Heart left ventricle (tissue), 16 donors: ENCODE measurements at places on chromosomes 11 and 22. TPM values are rescaled to one million over a fixed set of nuclear protein-coding genes. Genes with fewer than 3 reads are reported as not detected.
A peak's percentile ranks its signal among the peaks of the same experiment; 100 is the strongest.

DNA sequence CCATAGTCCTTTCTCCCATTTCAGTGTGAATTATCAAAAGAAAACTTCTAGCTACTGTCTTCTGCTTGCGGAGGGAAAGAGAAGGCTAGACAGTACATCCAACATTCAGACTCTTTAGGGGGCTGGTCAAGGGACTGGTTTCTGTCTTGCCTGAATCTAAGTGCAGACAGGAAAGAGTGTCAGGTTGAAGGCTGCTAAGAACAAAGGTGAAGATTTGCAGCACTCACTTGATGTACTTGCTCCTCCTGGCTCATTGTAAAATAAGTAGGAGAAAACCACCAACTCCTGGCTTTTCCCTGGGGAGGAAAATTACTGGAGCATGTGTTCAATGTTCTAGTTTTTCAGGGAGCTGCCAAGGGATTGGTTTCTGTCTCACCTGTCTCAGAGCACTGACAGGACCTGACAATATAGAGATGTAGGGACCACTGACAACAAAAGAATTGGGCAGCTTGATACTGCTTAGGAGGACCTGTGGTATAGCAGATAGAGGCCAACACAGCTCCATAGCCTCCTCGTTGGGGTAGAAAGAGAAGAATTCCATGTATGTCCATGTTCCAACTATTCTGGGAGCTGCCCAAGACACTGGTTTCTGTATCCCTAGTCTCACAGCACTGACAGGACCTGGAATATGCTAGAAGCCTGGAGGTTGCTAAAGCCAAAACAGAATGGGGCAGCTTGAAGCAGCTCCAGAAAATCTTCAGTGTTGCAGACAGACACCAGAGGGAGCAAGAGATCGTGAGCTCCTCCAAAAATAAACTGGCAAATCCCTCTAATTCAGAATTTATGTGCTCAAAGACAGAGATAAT is 39.7 kb upstream of the MMP12 start:
- no peaks in the 10 kb centered on the region for H3K4me1 ChIP-seq
- H3K36me3 ChIP-seq, result no peaks in the 10 kb centered on the region
- H3K27ac ChIP-seq, result no peak overlapping the region
- peaks cover 6% of the 10 kb centered on the region for H3K27me3 ChIP-seq
- H3K4me3 ChIP-seq, result no peak overlapping the region
- no peak for DNase-seq

GRCh38 chr11:66663741-66664296 is 13.9 kb downstream of the RBM4B start:
- no peak overlapping the region for H3K4me3 ChIP-seq
- H3K27me3 ChIP-seq, result no peaks in the 10 kb centered on the region
- no peaks in the 10 kb centered on the region for H3K4me1 ChIP-seq
- H3K36me3 ChIP-seq, result no peaks in the 10 kb centered on the region
- no peak overlapping the region for H3K27ac ChIP-seq

- no peaks in the 10 kb centered on the region for H3K4me1 ChIP-seq
- no peak for DNase-seq
- no peaks in the 10 kb centered on the region for H3K27me3 ChIP-seq
- H3K36me3 ChIP-seq, result no peaks in the 10 kb centered on the region
- no peak overlapping the region for H3K4me3 ChIP-seq
- no peak overlapping the region for H3K27ac ChIP-seq
Observed at GRCh38 chr11:134024420-134025081, 44.3 kb upstream of the JAM3 start.

GRCh38 chr11:78039919-78040671 is 17.0 kb upstream of the KCTD14 start:
- no peaks in the 10 kb centered on the region for H3K27me3 ChIP-seq
- H3K4me3 ChIP-seq, result peak overlapping the region; percentile 35
- peak; percentile 85 for DNase-seq
- peaks cover 12% of the 10 kb centered on the region for H3K4me1 ChIP-seq
- no peaks in the 10 kb centered on the region for H3K36me3 ChIP-seq

GRCh38 chr11:66015454-66015881 is 3.7 kb downstream of the CST6 start:
- H3K4me1 ChIP-seq, result peaks cover 15% of the 10 kb centered on the region
- no peaks in the 10 kb centered on the region for H3K36me3 ChIP-seq
- peak overlapping the region; percentile 64 for H3K27ac ChIP-seq
- H3K27me3 ChIP-seq, result peaks cover 18% of the 10 kb centered on the region

- no peaks in the 10 kb centered on the region for H3K4me1 ChIP-seq
- H3K27me3 ChIP-seq, result no peaks in the 10 kb centered on the region
- H3K27ac ChIP-seq, result no peak overlapping the region
- no peak overlapping the region for H3K4me3 ChIP-seq
- no peak for DNase-seq
Observed at GRCh38 chr22:47221840-47222615, 459.6 kb downstream of the TBC1D22A start.

DNA sequence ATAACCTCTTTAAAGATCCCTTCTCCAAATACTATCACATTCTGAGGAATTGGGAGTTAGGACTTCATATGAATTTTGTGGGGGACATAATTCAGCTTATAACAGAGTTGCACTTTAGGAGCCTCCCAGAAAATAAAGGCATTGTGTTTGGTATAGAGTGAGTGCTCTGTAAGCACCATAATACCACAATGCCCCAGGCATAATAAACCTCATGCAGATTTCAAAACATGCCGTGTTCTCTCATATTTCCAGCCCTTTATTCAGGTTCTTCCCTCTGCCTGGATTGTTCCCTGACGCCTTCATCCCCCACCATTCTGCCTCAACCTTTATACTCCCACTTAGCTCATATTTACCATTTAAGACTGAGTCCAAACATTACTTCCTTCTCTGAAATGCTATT is 398.8 kb upstream of the FAT3 start:
- H3K4me1 ChIP-seq, result no peaks in the 10 kb centered on the region
- H3K27ac ChIP-seq, result no peak overlapping the region
- no peak for DNase-seq

DNA sequence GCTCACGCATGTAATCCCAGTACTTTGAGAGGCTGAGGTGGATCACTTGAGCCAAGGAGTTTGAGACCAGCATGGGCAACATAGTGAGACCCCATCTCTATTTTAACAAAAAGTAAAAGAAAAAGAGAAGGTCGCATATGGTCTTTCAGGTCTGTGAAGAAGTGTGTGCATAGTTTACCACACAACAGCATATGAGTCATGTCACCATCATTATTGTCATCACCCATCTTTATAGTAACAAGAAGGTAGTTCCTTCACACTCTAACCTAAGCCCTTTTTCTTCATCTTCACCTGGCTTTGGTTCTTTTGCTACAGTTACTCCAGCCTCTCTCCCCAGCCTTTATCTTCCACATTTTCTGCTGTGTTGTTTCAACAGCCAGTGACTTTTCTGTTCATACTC is 39.2 kb downstream of the PACS1 start:
- no peak for DNase-seq
- peaks cover 29% of the 10 kb centered on the region for H3K4me1 ChIP-seq
- H3K27ac ChIP-seq, result no peak overlapping the region
- no peaks in the 10 kb centered on the region for H3K27me3 ChIP-seq

DNA sequence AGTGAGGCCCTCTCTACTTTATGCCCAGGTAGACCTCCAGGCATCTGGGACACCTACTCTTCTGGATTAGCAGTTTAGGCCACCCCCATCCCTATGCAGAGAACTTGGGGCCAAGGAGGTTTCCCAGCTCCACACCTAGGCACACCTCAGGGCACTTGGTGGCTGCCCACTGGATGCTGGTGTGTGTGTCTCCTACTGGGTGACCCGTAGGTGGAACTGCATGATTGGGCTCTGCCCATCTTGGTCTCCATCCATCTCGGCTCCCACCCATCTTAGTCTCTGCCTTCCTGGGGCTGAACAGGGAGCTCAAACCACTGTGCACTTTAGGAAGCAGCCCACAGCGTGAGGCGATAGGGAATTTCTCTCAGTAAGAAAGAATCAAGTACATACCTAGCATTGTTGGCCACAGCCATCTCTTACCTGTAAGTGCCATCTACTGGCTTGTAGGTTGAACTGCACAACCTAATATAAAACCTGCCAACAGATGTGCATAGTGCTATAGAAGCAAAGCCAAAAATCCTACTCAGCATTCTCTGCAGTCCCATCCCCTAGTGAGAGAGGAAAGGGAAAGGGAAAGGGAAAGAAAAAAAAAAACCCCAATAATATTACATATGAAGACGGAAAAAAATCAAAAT is 61.6 kb upstream of the PTPN5 start:
- no peaks in the 10 kb centered on the region for H3K27me3 ChIP-seq
- H3K4me1 ChIP-seq, result no peaks in the 10 kb centered on the region

DNA sequence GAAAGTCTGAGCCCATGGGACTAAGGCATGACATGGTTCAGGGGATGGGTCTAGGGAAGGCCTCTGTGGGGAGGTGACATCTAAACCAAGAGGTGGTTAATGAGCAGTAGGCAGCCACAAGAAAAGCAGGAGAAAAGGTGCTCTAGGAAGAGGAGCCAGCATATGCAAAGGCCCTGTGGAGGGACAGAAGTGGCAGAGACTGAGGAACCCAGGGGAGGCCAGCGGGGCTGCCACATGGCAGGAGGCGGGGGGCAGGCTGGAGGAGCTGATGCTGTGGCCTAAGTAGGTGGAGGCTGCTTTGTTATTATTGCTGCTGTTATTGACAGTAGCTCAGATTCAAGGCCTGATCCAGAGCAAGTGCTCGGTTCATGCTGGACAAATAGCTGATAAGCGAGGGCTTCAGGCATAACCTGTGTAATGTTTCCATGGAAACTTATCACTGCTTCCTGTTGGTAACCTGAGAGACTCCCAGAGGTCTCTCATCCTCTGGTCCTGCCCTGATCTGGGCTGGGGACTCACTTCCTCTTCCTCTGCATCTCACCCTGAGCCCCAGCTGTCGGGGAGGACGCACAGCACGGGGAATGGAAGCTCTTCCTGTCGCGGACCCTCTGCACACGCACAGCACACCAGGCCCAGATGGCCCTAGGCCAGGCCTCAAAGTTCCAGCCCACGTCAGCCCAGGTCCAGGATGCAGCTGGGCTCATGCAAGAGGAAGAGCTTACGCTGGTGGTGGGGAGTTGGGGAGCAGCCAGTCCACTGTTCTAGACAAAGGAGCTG is 75.2 kb upstream of the TP53I11 start:
- H3K4me1 ChIP-seq, result peaks cover 46% of the 10 kb centered on the region
- H3K27me3 ChIP-seq, result no peaks in the 10 kb centered on the region
- H3K27ac ChIP-seq, result peak overlapping the region; percentile 62
- no peaks in the 10 kb centered on the region for H3K36me3 ChIP-seq

GRCh38 chr11:128734103-128734831 is 40.4 kb downstream of the FLI1 start:
- no peaks in the 10 kb centered on the region for H3K36me3 ChIP-seq
- peak; percentile 43 for DNase-seq
- H3K4me3 ChIP-seq, result no peak overlapping the region
- H3K27ac ChIP-seq, result no peak overlapping the region

- no peaks in the 10 kb centered on the region for H3K36me3 ChIP-seq
- peaks cover 17% of the 10 kb centered on the region for H3K4me1 ChIP-seq
Observed at GRCh38 chr22:38572065-38572464, 2.1 kb upstream of the DMC1 start.

DNA sequence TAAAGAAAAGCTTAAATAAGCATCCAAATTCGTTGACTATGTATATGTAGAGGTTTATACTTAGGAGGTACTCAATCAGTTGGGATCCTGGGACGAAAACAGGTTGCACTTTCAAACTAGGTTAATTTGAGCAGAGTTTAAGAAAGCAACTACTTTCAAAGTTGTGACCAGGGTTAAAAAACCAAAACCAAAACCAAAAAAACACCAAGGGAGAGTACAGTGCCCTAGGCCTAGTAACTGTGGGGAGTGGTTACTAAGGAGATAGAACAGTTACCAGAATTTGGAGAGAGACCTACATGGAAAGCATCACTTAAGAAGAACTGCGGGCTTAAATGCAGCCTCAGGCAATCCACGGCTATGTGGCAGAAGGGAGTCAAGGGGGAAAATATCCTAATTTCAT is 148.3 kb downstream of the JRKL start:
- H3K36me3 ChIP-seq, result no peaks in the 10 kb centered on the region
- no peak for DNase-seq
- no peaks in the 10 kb centered on the region for H3K4me1 ChIP-seq
- H3K27ac ChIP-seq, result no peak overlapping the region
- H3K27me3 ChIP-seq, result no peaks in the 10 kb centered on the region
- no peak overlapping the region for H3K4me3 ChIP-seq

DNA sequence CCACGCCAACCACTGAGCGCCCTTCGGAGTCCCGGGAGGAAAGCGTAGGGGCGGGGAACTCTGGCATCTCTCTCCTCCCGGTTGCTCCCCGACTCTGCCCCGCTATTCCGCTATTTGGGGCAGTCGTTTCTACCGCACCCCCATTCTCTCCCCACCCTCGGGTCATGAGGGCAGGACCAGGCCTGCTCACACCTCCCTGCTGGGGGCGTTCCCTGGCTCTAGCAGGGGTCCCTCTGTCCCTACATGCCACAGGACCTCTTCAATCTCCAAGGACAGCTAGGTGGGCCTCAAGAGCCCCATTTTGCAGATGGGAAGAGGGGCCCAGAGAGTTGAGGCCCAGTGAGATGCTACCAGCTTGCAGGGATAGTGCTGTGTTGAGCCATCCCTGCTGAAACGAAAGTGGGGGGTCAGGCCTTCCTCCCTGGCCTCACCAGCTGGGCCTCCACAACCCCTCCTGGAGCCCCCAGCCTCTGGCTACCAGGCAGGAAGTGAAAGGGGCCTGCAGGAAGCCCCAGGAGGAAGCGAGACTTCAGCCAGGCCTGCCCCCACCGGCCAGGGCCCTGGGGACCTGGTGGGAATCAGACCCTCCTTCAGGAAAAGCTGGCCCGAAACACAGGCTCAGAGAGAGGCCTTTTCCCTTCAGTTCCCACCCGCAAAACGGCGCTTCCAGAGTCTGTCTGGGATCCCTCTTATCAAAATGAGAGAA is 5.5 kb upstream of the SHISA8 start:
- no peak overlapping the region for H3K27ac ChIP-seq
- H3K27me3 ChIP-seq, result peaks cover 30% of the 10 kb centered on the region
- H3K4me1 ChIP-seq, result peaks cover 31% of the 10 kb centered on the region
- no peak for DNase-seq
- H3K36me3 ChIP-seq, result no peaks in the 10 kb centered on the region

The SLC25A1 gene
- 20.9 TPM for total RNA-seq

The TOB2 gene
- total RNA-seq, result 64.3 TPM

The C11orf86 gene
- total RNA-seq, result not detected

The MUS81 gene
- total RNA-seq, result 38.7 TPM

The KDM4F gene
- total RNA-seq, result not detected

The RCOR2 gene
- total RNA-seq, result 5.3 TPM

The KCNE3 gene
- 8.9 TPM for total RNA-seq

The SEPTIN5 gene
- 156 TPM for total RNA-seq
